ELF-1 (cell line): ENCODE measurements at places on chromosomes 11 and 22.

DNA sequence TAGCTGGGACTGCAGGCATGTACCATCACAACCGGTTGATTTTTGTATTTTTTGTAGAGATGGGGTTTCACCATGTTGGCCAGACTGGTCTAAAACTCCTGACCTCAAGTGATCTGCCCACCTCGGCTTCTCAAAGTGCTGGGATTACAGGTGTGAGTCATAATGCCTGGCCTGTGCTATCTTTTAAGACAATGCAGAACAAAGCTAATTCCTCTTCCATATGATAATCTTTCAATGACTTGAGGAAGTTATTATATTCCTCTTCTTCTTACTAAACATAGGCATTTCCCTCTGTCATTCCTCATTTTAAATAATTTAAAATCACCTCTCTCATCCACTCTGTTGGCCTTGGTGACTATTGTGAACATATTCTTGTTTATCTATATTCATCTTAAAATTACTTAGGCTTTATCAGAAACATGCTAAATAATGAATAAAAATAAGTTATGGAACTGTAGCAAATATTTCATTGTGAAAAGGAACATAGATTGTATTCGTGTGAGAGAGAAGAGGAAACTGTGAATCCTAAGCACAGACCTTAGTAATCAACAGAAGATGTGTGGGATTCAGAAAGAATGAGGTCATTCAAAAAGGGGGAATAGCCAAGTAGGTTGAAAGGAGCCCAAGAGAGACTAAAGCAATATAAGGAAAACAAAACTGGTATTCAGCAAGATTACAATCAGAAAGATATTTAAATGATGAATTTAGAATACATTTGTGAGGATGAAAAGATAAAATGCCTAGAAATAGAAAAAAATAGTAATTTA, 269.4 kb downstream of the TTC28 start:
- no peak for DNase-seq

GRCh38 chr11:20089367-20089766, 70.9 kb downstream of the DBX1 start:
- DNase-seq: no peak

GRCh38 chr11:67352546-67353316, 615 bp downstream of the POLD4 start:
- DNase-seq: no peak

DNA sequence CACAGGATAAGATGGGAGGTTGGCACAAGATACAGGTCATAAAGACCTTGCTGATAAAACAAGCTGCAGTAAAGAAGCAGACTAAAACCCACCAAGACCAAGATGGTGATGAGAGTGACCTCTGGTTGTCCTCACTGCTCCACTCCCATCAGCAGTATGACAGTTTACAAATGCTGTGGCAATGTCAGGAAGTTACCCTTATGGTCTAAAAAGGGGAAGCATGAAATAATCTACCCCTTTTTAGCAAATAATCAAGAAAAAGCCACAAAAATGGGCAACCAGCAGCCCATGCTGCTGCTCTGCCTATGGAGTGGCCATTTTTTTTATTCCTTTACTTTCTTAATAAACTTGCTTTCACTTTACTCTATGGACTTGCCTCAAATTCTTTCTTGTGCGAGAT, 8.7 kb upstream of the PIWIL4 start:
- DNase-seq: no peak
